ENCODE measurements at places on chromosomes 16 and 17. TPM values are rescaled to one million over a fixed set of nuclear protein-coding genes. Genes with fewer than 3 reads are reported as not detected.

Gene ATXN1L
- 10.5 TPM for total RNA-seq

Gene DCAKD
- 47.6 TPM for total RNA-seq

Gene TNP2
- not detected for total RNA-seq

GRCh38 chr16:67206838-67207248 is 7.9 kb downstream of the ELMO3 start:
- DNase-seq: no peak

DNA sequence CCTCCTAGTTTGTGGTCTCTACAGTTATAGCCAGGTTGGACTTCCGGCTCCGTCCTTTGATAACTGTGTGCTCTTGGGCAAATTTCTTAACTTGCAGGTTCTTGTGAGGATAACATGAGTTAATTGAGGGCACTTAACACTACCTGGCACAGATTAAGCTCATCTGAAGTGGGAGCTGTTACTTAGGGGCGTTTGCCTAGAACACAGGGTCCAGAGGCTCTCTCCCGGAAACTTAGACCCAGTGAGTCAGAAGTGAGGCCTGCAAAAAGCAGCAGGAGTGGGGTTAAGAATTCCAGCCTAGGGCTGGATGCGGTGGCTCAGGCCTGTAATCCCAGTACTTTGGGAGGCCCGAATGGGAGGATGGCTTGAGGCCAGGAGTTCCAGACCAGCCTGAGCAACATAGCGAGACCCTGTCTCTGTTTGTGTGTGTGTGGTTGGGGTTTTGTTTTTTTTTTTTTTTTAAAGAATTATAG is 1.4 kb downstream of the MVP start:
- DNase-seq: no peak

- no peak for DNase-seq
These were observed 175.2 kb downstream of the CCDC182 start for GRCh38 chr17:57569853-57570252.

DNA sequence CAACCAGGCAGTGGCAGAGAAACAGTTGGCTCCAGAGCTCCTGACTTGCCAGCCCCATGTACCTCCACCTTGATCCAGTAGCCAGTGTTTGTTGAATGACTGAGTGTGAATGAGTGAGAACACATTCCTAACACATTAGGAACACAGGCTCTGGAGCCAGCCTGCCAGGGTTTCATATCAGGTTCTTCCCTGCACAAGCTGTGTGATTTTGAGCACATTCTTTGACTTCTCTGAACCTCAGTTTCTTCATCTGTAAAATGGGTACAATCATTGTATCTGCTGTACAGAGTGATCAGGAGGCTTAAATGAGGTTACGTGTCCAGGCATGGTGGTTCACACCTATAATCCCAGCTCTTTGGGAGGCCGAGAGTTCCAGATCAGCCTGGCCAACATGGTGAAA is 13.3 kb upstream of the RMI2 start:
- no peak for DNase-seq

- no peak for DNase-seq
These were observed 279.6 kb downstream of the HS3ST3B1 start for GRCh38 chr17:14580499-14580898.

Data from occipital lobe (tissue), 3 donors.